ENCODE measurements at places on chromosomes 2 and 18.

GRCh38 chr2:10048501-10049171 is 5.3 kb downstream of the KLF11 start:
- no peak for DNase-seq

DNA sequence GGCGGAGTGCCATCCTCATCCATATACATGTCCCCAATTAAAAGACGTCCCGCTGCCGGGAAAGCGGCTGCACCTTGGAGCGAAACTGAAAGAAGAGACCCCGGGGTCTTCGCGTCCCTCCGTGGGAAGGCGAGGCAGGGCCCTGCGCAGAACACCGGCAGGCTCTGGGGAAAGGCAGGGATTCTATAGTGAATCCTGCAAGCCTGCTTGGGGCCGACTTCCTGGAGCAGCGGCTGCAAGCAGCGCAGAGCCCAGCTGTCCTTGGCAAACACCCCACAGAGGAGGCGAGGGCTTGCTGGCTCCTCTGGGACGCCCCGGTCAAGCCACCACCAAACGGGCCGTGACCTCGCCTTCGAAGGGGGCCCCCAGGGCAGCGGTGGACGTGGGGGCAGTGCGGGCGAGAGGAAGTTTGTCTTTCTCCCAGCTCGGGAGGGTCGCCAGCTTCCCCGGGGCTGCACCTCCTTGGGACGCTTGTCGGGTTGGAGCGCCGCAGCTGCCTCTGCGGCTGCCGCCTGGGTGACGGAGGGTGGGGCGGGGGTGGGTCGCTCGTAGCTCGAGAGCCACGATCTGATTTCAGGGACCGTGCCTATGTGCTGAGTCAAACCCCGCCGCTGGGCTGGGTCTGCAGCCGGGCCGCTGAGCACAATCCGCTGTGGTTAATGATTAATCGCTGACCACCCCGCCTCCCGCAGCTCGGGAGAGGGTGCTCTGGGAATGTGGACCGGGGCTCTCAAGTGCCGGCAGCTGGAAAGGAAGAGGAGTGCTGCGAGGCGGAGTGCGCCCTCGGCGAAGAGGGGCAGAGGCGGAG is 486 bp upstream of the GPR39 start:
- DNase-seq: no peak

DNA sequence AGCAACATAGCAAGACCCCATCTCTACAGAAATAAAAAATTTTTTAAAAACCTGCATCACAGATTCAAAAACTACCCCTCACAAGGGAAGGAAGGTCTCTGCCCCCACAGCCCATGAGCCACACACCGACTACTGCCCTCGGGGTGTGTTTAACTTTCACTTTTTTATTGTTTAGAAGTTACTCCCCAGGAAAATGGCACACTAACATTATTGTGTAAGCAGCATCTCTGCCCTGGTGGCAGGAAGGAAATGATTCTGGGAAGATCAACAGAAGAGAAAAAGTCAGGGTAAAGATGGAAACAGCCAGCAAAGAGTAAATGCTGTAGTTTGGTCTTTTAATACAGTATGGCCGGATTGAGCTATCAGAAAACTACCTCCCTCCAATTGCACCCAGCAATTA is 21.9 kb downstream of the TRABD2A start:
- DNase-seq: no peak

GRCh38 chr18:50167966-50168365 is 27.0 kb downstream of the MYO5B start:
- no peak for DNase-seq

- no peak for DNase-seq
These were observed 50.7 kb upstream of the APCDD1 start for GRCh38 chr18:10403708-10404107.

GRCh38 chr2:142306131-142306530 is 175.3 kb upstream of the LRP1B start:
- DNase-seq: no peak

DNA sequence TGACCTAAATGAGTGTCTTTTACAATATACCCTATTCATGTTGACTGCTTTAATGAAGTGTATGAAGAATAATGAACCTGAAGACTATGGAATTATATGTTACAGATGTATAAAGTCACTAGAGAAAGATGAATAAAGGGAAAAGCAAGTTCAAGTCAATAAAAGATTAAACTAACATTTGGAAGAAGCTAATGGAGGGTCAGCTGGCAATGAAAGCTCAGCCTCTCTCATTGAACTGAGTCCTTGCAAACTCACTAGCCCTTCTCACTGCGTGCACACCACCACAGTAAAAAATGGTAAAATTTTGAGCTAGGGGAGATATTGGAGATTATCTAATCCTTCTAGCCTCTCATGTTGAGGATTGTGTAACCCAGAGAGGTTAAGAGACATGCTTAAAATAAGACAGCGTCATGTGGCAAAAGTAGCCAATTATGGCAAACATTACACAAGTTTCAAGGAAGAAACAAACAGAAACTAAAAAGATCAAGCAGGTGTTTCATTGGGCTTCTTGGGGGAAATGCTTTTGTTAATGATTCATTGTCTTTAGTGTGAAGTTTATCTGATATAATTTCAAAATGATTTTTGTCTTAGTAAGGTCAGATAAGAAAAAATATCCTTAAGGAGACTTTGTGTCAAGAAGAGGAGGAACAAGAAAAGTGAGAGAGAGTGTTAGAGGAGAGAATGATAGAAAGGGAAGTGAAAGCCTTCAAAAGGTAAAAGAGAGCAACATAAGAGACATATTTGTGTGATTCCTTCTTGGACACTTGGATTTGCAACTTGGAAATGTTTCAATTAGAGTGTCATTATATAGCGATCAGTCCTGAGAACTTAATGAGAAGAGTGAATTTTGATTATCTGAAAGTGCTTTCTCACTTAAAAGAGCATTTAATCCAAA is 893.7 kb upstream of the FAM98A start:
- no peak for DNase-seq

DNA sequence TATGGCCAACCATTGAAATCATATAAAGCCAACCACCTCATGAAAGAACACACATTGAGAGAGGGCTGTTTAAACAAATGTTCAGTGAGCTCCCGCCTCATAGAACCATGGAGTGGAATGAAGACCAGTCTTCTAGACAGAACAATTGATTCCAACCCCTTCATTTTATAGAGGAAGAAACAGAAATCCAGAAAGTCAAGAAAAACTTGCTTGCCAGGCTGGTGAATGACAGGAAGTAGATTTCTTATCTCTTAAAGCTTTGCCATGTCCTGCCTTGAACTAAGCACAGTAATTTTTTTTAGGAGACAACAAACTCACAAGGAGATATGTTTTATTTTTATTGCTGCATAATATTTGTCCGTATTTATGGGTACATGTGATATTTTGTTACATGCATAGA is 16.5 kb upstream of the NRP2 start:
- DNase-seq: no peak

GRCh38 chr2:177983183-177983788 is 89.3 kb downstream of the PDE11A start:
- DNase-seq: no peak
